Panc1 (cell line): ENCODE measurements at places on chromosomes 11 and 22. TPM values are rescaled to one million over a fixed set of nuclear protein-coding genes. Genes with fewer than 3 reads are reported as not detected.

Gene TKFC
- 79.6 TPM for total RNA-seq

- no peak for DNase-seq
Observed at GRCh38 chr11:119832202-119832935, 103.4 kb upstream of the NECTIN1 start.

- DNase-seq = no peak
Observed at GRCh38 chr11:75918331-75918730, 103.3 kb downstream of the UVRAG start.

Gene OR51B5
- not detected for total RNA-seq

Gene OR8A1
- not detected for total RNA-seq

Gene FOLR3
- total RNA-seq = not detected

- DNase-seq = no peak
Observed at GRCh38 chr11:25377466-25377865, 880.6 kb downstream of the LUZP2 start.

Gene OSM
- total RNA-seq = not detected

- no peak for DNase-seq
Observed at GRCh38 chr11:61174949-61175348, 13.7 kb upstream of the VPS37C start.

DNA sequence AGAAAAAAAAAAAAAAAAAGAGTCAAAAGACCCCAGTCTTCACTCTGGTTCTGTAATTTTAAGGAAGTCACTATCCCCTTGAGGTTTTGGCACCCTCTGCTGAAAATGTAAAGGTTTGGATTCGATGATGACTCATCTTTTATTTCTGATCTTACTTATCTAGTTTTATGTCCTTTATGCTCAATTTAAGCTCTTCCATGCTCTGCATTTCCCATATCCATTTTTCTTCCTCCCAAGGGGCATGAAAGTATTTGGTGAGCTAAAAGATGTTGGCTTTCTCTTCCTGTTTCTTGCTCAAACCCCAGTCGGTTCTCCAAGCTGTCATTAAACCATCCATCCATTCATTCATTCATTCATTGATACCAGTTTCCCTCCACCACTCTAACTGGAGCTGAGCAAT lies 61.0 kb upstream of the CDON start:
- no peak for DNase-seq

DNA sequence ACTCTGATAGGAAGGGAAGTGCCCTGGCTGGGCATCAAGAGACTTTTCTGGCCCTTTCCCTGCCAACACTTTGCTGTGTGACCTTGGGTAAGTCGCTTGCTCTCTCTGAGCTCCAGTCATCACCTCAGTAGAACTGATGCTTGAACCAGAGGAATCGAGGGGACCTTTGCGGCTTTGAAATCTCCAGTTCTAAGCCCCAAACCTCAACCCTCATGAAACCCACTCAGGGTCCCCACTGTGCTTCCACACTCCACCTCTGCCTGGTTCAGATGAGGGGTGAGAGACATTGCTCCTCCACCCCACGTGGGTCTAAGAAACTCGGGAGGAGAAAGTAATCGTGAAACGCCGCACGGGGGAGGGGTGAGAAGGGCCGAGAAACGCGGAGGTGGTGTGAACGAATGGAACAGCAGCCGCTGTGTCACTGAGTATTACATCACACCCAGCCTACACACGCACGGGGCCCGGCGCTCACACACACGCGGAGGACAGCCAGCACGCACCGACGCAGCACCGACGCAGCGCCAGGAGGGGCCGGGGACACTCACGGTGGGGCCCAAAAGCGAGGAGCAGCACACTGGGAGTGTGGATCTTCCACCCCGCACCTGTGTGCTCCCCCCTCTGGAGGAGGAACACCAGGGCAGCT lies 4.3 kb downstream of the RTN4RL2 start:
- DNase-seq = no peak

Gene FGF4
- total RNA-seq = not detected

DNA sequence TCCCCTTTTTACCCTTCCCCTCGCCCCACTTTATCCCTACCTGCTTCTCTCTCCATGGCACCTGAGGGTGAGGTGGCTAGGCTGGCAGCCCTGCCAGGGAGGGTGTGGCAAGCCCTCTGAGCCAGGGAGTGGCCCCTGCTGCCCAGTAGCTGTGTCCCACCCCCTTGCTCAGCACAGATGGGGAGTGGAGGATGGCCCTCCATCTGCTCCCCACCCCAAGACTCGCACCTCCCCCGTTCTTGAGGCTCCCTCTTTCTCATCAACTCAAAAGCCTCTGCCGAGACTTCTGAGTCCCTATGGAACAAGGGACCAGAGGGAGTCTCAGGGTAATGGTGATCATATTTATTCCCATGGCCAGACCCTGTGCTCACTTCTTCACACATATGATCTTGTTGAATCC lies 1.7 kb downstream of the TMEM151A start:
- no peak for DNase-seq

Gene DDI1
- total RNA-seq = not detected

GRCh38 chr11:2950825-2951224 lies 21.6 kb upstream of the PHLDA2 start:
- no peak for DNase-seq

Gene DCPS
- 34.8 TPM for total RNA-seq

Gene TTC38
- total RNA-seq = 14.0 TPM

GRCh38 chr11:93143800-93144199 lies 54.0 kb downstream of the SLC36A4 start:
- DNase-seq = no peak

Gene CRYBB3
- total RNA-seq = 0.67 TPM

Gene SMC1B
- 0.10 TPM for total RNA-seq

- DNase-seq = no peak
Observed at GRCh38 chr11:11435635-11436034, 82.6 kb upstream of the CSNK2A3 start.

Gene ZFP91
- 80.4 TPM for total RNA-seq

DNA sequence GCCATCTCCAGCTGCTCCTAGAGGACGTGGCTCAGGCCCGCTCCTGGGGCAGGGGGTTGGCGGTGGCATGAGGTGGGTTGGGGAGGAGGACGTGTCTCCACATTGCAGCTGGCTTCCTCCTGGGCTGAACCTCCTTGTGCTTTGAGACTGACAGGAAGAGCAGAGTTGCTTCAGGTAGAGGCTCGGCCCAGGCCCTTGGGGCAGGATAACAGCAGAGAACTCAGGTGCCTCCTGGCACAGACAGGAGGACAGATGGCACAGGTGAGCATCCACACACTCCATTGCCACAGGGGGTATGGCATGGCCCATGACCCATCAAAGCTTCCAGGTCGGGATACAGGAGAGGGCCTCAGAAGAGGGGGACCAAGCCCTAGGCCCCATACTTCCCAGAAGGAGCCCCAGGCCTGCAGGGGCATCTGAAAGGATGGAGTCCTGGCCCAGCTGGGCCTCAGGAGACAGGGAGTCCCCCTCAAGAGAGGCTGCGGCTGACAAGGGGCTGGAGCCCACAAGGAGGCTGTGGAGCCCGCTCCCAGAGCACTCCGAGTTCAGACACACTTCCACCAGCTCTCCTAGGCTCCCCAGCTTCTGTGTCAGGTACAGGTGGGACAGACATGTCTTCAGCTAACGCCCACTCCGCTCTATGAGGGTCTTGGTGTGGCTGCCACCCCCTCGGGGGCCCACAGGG lies 2.0 kb upstream of the KLHL35 start:
- no peak for DNase-seq

Gene TPBGL
- 0.54 TPM for total RNA-seq

Gene RAG1
- total RNA-seq = 0.44 TPM

- DNase-seq = no peak
Observed at GRCh38 chr11:117914991-117915618, 14.1 kb downstream of the TMPRSS13 start.

GRCh38 chr22:26672060-26672471 lies 14.7 kb downstream of the MIAT start:
- DNase-seq = no peak

- DNase-seq = no peak
Observed at GRCh38 chr22:38138961-38139360, 28.5 kb upstream of the BAIAP2L2 start.

Gene GNAZ
- total RNA-seq = 11.9 TPM

DNA sequence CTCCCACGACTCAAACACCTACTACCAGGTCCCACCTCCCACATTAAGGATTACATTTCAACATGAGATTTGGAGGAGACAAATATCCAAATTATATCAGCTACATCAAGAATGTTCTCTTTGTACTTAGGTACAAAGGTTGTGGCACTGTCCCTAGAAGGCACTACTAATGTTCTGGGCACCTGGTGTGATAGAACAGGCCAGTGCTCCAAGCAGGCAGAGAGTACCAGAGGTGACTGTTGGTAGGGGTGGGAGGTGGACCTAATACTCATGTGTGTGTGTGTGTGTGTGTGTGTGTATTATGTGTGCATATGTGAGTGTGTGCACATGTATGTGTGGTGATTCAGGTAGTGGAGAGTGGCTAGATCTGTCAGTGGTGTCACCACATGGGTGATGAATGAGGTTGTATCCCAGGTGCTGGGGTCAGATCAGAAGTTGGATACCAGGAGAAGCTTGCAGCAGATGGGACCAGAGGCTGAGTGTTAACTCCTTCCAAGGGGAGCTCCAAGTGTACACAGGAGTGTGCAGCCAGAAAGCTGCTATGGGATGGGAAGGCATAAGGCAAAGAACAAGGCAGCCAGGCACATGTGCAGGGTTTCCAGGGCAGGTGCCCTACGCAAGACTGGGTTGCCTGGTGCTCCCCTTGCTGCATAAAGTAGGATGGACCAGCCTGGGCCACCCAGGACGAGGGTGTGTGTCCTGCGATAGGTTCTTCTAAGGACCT lies 17.7 kb upstream of the NNMT start:
- DNase-seq = no peak

Gene SAA4
- total RNA-seq = not detected
